ENCODE measurements at places on chromosomes 4 and X.

DNA sequence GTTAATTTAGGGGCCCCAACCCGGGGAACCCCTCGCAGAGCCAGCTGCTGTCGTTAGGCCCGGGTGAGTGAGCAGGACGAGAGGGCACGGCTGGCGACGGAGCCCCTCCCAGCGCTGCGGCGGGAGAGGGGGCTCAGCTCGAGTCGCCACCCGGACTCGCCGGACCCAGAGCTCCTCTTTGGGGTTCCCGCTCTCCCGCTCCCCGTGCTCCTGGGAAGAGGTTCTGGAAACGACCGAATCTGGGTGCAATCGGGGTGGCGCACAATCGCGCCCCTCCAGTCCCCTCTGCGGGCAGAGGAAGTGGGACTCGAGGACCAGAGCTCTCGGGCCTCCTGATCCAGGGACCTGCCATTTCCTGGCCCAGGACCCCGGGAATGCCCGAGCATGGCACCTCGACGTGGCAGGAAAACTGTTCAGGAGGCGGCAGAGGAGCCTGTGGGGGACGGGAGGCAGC lies 37.3 kb upstream of the ARAF start:
- DNase-seq: no peak

DNA sequence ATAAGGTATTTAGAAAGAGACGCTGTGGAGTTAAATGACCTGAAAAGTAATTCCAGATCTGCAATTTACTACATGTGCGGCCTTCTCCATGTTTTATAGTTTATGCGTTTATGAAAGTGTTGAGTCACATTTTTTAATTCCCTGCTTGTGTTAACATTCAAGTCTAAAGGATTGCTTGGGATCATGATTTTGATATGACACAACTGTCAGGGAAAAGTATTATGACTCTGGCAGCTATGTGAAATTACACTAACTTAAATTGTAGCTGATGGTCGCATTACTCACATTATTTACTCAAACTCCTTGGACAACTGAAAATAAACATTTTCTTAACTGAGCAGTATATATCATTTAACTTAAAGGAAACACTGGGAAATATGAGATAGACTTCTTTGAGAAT lies 14.3 kb upstream of the GABRB1 start:
- no peak for DNase-seq

DNA sequence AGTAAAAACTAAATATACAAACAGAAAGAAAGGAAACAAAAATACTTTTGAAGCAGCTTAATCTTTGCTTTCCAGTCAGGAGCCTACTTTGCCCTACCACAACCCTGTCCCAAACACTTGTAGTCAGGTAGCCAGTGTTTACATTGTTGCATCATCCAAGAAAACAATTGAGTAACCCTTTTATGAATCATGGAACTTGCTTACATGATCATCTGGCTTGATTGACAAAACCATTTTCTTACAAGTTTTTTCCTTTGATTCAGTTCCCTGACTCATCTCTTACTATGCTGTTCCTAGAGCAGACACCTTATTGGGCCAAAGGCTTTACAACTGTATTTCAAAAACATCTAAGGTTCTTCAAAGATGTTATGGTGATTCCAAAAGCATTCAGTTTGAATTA lies 740.1 kb downstream of the KLHL13 start:
- no peak for DNase-seq

- no peak for DNase-seq
Measured at GRCh38 chr4:137000432-137000831, 531.9 kb downstream of the PCDH18 start.

DNA sequence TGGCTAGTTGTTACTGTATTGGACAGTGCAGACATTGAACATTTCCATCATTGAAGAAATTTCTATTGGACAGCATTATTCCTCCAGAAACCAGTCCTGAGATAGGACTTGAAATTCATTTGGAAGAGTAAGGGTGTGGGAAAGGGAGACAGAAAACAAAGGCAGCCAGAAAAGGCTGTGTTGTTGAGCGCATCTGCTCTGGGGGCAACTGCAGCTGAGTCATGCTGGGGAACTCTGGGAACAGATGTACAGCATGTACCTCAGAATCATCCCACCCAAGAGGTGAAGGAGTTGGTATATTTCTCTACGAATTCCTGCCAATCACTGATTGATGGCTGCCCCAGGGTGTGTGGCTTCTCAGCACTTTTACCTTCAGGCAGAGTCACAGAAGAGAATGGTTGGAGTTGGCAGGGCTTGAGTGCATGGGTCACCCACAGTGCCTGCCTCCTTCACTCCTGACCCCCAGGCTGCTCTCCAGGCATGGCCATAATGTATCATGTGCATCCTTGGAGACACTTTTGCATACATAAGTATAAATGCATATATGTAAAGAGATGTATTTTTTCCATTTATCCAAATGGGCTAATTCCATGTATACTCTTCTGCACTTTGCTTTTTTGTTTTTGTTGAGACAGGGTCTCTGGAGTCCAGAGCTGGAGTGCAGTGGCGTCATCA lies 39.4 kb downstream of the GEMIN8 start:
- DNase-seq: no peak

DNA sequence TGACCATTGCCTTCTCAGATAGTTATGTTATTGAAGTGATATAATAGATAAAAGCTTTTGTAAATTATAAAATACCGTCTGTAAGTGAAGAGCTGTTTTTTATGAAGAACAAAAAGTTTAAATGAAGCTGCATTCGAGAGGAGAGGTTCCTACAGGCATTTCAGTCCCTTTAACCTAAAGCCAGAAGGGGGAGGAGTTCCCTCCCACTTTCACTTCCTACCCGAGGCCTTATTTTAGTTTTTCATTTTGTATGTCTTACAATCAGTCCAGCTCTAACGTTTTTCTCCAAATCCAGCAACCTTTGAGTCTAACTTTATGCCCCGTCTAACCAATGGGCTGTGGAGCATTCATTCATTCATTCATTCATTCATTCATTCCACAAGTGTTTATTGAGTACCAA lies 16.5 kb upstream of the SOX3 start:
- no peak for DNase-seq

GRCh38 chr4:150625033-150625432 lies 43.1 kb downstream of the MAB21L2 start:
- no peak for DNase-seq

GRCh38 chr4:48640225-48640624 lies 139.9 kb downstream of the FRYL start:
- no peak for DNase-seq

- no peak for DNase-seq
Measured at GRCh38 chr4:5799406-5799805, 88.4 kb downstream of the EVC start.

- DNase-seq: no peak
Measured at GRCh38 chr4:37602454-37603069, 83.6 kb downstream of the RELL1 start.

GRCh38 chr4:165177725-165178666 lies 29.4 kb upstream of the KLHL2 start:
- DNase-seq: no peak

DNA sequence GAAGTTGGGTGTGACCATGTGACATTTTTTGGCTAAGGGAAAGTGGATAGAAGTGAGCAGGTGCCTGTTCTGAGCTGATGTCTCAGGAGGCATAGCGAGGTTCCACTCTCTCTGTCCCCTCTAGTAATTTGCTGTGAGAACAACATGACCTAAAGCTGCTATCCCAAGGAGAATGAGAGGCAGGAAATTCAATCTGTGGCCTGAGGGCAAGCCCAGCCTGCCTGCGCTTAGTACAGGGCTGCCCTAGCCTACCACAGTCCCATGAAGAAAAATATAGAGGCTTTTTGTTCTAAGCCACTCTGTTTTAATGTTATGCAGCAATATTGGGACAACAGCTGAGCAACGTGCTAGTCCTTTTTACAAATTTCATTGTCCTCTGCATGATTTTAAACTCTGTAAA lies 193.1 kb downstream of the LDB2 start:
- DNase-seq: no peak

DNA sequence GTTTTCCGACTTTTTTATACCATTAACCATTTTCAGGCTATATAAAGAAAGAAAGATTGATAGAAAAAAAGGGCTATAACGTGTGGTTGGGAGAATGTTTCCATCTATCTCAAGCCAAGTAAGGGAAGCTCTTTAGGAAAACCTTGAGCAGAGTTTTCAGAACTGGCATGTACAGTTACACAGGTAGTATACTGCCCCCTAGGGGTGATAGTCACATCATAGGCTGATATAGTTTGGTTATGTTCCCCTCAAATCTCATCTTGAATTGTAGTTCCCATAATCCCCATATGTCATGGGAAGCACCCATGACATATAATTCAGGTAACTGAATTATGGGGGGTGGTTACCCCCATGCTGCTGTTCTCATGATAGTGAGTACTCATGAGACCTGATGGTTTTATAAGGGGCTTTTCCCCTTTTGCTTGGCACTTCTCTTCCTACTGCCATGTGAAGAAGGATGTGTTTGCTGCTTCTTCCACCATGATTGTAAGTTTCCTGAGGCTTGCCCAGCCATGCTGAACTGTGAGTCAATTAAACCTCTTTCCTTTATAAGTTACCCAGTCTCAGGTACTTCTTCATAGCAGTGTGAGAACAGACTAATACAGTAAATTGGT lies 186.8 kb downstream of the TMA16 start:
- peak; percentile 13 for DNase-seq

Data from activated CD4-positive, alpha-beta T cell treated with anti-CD3 and anti-CD28 coated beads for 36 hours (primary cell).